Ascending aorta (tissue), 2 donors: ENCODE measurements at places on chromosomes 3 and 15.

GRCh38 chr15:98421419-98422129 is 226.8 kb upstream of the IGF1R start:
- no peaks in the 10 kb centered on the region for H3K27me3 ChIP-seq
- peak; percentile 85 for DNase-seq
- H3K4me3 ChIP-seq: peak overlapping the region; percentile 44
- peaks cover 3% of the 10 kb centered on the region for H3K4me1 ChIP-seq
- no peaks in the 10 kb centered on the region for H3K36me3 ChIP-seq

GRCh38 chr3:120693439-120694171 is 11.6 kb upstream of the HGD start:
- no peak overlapping the region for H3K4me3 ChIP-seq
- peaks cover 5% of the 10 kb centered on the region for H3K36me3 ChIP-seq
- no peak overlapping the region for H3K27ac ChIP-seq
- no peak for DNase-seq
- no peaks in the 10 kb centered on the region for H3K4me1 ChIP-seq
- H3K27me3 ChIP-seq: no peaks in the 10 kb centered on the region

GRCh38 chr3:10223676-10224639 is 24.3 kb upstream of the TATDN2 start:
- H3K4me3 ChIP-seq: no peak overlapping the region
- peaks cover 9% of the 10 kb centered on the region for H3K36me3 ChIP-seq
- no peaks in the 10 kb centered on the region for H3K27me3 ChIP-seq

- no peak overlapping the region for H3K4me3 ChIP-seq
- H3K36me3 ChIP-seq: no peaks in the 10 kb centered on the region
- DNase-seq: no peak
- no peaks in the 10 kb centered on the region for H3K27me3 ChIP-seq
- H3K4me1 ChIP-seq: no peaks in the 10 kb centered on the region
These were observed 447.8 kb upstream of the THBS1 start for GRCh38 chr15:39132954-39133600.

- H3K4me3 ChIP-seq: no peak overlapping the region
- no peaks in the 10 kb centered on the region for H3K36me3 ChIP-seq
- no peaks in the 10 kb centered on the region for H3K4me1 ChIP-seq
- no peaks in the 10 kb centered on the region for H3K27me3 ChIP-seq
These were observed 35.4 kb upstream of the SPRED1 start for GRCh38 chr15:38217191-38217595.

GRCh38 chr3:119294696-119295671 is 801 bp downstream of the ARHGAP31 start:
- DNase-seq: peak; percentile 73
- peak overlapping the region; percentile 78 for H3K4me3 ChIP-seq
- no peaks in the 10 kb centered on the region for H3K27me3 ChIP-seq
- no peaks in the 10 kb centered on the region for H3K36me3 ChIP-seq
- H3K27ac ChIP-seq: peak overlapping the region; percentile 96

GRCh38 chr15:76368122-76368621 is 31.6 kb downstream of the ISL2 start:
- no peaks in the 10 kb centered on the region for H3K27me3 ChIP-seq
- H3K4me3 ChIP-seq: no peak overlapping the region

DNA sequence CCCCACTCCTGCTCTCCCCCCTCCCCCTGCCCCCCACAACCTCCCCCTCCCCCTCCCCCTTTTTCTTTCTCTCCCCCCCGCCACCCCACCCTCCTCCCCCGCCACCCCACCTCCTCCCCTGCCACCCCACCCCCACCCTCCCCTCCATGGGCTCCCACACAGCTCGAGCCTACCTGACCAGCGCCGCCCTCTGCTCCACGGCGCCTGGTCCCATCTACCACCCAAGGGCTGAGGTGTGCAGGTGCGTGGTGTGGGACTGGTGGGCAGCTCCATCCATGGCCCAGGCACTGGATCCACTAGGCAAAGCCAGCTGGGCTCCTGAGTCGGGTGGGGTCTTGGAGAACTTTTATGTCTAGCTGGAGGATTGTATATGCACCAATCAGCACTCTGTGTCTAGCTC is 68.3 kb upstream of the KCNAB1 start:
- H3K4me3 ChIP-seq: no peak overlapping the region
- no peaks in the 10 kb centered on the region for H3K36me3 ChIP-seq
- no peaks in the 10 kb centered on the region for H3K4me1 ChIP-seq
- H3K27ac ChIP-seq: no peak overlapping the region

DNA sequence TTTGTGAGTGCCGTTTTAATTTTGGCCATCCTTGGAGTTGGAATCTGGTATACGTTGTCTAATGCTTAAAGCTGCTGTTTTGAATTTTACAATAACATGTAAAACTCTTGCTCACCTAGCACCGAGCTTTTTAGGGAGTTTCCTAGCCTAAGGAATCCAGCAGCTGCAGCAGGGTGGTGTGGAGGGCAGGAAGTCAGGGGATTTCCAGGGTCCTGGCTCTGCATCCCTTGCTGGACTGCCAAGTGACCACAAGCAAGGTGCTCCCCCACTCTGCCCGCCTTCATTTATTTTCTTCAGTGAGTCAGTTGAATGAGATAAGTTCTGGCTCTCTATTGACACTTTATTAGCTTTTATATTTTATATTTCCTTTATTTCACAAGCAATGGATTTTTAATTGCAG is 113.7 kb downstream of the ATG7 start:
- H3K4me1 ChIP-seq: no peaks in the 10 kb centered on the region
- no peaks in the 10 kb centered on the region for H3K27me3 ChIP-seq
- H3K36me3 ChIP-seq: no peaks in the 10 kb centered on the region
- no peak for DNase-seq
- no peak overlapping the region for H3K4me3 ChIP-seq

- H3K27me3 ChIP-seq: no peaks in the 10 kb centered on the region
- peaks cover 59% of the 10 kb centered on the region for H3K4me1 ChIP-seq
- H3K4me3 ChIP-seq: no peak overlapping the region
- H3K36me3 ChIP-seq: no peaks in the 10 kb centered on the region
- DNase-seq: no peak
These were observed 1.8 kb upstream of the PLXND1 start for GRCh38 chr3:129608087-129608935.

GRCh38 chr3:186613637-186614265 is 891 bp downstream of the AHSG start:
- H3K27me3 ChIP-seq: no peaks in the 10 kb centered on the region
- no peak for DNase-seq
- H3K4me1 ChIP-seq: peaks cover 4% of the 10 kb centered on the region
- H3K4me3 ChIP-seq: no peak overlapping the region
- H3K27ac ChIP-seq: no peak overlapping the region
- H3K36me3 ChIP-seq: no peaks in the 10 kb centered on the region

DNA sequence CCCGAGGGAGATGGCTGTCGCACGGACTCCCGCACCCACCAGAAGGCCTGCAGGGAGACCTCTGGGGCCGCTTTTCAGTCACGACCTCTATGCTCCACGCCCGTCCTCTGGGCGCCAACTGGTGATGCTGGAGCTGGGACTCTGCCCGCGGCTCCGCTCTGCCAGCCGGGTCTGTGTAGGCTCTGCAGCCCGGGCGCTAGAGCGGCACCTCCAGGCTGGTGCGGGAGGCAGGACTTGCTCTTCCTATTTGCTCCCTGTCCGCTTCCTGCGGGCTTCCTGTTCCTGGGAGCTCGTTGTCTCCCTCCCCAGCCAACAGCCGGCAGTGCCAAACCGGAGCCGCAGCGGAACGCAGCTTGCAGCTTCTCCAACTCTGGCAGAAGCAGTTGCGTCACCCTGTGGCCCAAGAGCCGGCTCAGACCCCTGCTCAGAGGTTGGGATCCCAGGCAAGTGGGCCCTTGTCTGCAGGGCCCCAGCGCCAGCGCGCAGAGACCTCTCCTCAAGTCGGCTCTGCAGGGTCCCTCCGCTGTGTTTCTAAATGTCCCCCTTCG is 285.9 kb downstream of the XXYLT1 start:
- no peak overlapping the region for H3K27ac ChIP-seq
- no peaks in the 10 kb centered on the region for H3K27me3 ChIP-seq
- DNase-seq: no peak
- no peaks in the 10 kb centered on the region for H3K36me3 ChIP-seq
- peaks cover 3% of the 10 kb centered on the region for H3K4me1 ChIP-seq

DNA sequence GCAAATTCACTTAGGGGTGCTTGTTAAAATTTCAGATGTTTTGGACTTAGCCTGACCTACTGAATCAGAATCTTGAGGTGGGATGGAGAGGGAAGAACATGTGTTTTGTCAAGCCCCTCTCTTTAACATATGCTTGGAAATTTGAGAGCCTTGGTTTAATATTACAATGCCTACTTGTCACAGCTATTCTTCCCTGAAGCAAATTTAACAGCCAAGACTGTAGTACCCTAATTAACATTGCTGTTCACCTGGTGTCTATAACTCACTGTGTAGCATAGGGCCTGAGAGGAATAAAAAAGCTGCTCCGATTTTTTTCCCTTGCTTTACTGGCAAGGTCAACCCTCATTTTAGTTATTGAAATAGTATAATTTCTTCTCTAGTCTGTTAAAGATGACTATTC is 880.1 kb downstream of the CADM2 start:
- no peaks in the 10 kb centered on the region for H3K27me3 ChIP-seq
- DNase-seq: no peak
- no peak overlapping the region for H3K27ac ChIP-seq
- H3K36me3 ChIP-seq: no peaks in the 10 kb centered on the region
- no peak overlapping the region for H3K4me3 ChIP-seq

GRCh38 chr3:146974001-146974400 is 368.9 kb upstream of the PLSCR5 start:
- H3K27ac ChIP-seq: no peak overlapping the region
- H3K4me3 ChIP-seq: no peak overlapping the region
- no peaks in the 10 kb centered on the region for H3K27me3 ChIP-seq
- no peaks in the 10 kb centered on the region for H3K4me1 ChIP-seq

DNA sequence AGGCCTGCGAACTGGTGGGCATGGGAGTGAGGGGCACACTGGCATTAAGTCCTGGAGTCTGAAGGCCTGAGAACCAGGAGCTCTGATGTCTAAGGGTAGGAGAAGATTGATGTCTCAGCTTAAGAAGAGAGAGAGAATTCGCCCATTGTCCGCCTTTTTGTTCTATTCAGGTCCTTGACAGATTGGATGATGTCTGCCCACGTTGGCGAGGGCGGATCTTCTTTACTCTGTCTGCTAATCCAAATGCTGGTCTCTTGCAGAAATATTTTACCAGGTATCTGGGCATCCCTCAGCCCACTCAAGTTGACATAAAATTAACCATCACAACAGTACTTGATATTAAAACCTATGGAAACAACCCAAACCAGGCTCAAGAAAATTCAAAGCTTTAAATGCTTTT is 44.1 kb downstream of the MAP6D1 start:
- H3K27ac ChIP-seq: no peak overlapping the region
- DNase-seq: no peak
- no peak overlapping the region for H3K4me3 ChIP-seq
- no peaks in the 10 kb centered on the region for H3K4me1 ChIP-seq

DNA sequence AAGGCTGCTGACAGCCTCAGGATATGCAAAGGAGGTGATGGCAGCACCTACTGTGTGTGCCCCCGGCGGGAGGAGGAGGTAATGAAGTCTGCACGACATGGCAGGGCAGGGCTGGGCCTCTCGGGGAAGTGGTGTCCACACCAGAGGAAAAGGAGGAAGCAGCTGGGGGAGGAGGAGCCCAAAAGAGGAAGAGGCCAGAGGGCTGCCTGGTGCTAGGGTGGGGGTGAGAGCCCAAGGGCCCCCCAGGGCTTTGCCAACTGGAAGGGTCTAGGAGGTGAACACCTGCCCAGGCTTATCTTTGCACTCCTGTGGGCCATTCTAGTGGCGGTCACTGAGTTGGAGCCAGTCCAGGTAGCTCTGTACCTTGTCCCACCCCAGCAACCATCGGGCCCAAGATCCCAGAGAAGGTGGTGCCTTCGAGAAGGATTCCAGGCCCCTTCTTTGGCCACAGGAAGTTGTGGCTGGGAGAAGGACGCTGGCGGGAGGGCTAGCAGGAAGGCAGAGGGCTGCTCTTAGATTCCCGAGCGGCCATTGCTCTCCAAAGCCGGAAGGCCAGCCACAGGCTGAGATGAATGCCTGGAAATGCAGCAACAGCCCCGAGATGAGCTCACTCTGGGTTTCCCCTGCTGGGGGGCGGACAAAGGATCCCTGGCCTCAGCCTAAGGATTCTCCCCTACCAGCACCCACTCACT is 7.0 kb downstream of the GNAI2 start:
- peak overlapping the region; percentile 4 for H3K4me3 ChIP-seq
- H3K27ac ChIP-seq: peak overlapping the region; percentile 92
- no peak for DNase-seq
- peaks cover 60% of the 10 kb centered on the region for H3K4me1 ChIP-seq

DNA sequence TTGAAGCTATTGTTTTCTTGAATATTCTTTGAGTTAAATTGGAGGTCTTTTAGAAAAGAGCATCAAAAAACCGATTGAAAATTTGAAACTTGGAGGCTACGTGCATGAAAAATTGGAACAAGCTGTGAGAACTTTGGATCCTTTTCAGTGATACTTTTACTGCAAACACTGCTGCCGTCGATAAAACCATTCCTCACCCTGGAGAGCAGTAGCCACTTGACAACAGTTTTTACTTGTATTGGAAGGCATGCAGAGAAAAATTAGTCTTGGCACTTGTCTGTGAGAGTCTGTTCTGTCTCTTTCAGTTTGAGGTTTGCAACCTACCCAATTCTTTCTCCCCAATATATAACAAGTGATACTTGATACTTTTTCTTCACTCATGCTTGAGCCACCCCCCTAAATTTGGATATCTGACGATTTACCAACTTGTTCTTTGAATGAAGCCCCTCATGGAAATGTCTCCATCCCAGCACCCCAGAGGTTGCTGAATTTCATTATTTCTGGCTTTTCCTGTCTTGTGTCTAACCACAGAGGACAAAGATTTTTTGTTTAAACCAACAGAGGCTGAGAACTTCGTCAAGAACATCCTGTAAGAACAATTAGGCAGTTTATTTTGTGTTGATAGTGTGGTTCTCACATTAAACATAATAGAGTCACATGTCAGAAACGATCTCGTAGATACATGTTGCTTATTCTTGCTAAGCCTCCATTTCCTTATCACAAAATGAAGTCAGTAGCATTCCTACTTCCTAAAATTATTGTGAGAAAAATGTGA is 307.3 kb upstream of the PLSCR5 start:
- no peaks in the 10 kb centered on the region for H3K27me3 ChIP-seq
- H3K27ac ChIP-seq: no peak overlapping the region
- DNase-seq: no peak

DNA sequence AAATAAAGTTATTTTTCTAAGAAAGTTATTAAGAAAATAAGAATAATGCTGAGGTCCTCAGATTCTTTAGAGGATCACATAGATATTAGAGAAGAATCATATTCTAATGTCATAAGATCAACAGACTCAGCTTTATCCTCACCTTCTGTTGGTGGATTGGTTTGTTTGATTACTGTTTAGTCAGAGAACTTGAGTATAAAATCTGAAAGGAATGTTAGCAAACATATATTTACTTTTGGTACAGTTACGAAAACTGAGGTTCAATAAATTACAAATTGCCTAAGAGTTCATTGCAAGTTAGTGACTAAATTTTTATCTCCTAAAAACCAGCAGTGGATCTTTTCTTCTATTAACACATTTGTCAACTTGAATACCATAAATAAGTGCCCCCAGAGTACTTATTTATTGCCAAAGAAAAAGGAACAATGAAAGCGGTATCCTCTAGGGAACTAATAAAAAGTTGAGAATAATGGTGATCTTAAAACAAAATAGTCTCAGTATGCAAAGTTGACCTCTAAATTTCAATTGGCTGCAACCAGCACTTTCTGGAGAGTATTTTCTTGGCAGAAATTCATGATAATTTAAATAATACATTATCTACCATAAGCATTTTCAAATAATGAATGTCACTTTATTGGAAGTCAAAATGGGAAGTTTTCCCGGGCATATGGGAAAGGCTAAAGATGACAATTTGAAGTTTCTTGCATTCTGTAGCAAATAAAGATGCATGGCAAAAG is 296.8 kb downstream of the OTOL1 start:
- no peaks in the 10 kb centered on the region for H3K4me1 ChIP-seq
- H3K27ac ChIP-seq: no peak overlapping the region
- DNase-seq: no peak
- no peaks in the 10 kb centered on the region for H3K36me3 ChIP-seq
- H3K4me3 ChIP-seq: no peak overlapping the region
- H3K27me3 ChIP-seq: no peaks in the 10 kb centered on the region
